Daoy (cell line): ENCODE measurements at places on chromosomes 3 and 15. TPM values are rescaled to one million over a fixed set of nuclear protein-coding genes. Genes with fewer than 3 reads are reported as not detected.

TERB2 gene
- total RNA-seq: not detected in 2 replicates

CCR9 gene
- not detected in 2 replicates for total RNA-seq

GUCA1C gene
- total RNA-seq: not detected in 2 replicates

AGTR1 gene
- not detected in 2 replicates for total RNA-seq

SYNPR gene
- not detected in 2 replicates for total RNA-seq

GRCh38 chr3:189569473-189569872 lies 61.7 kb upstream of the TP63 start:
- DNase-seq: no peak

DNA sequence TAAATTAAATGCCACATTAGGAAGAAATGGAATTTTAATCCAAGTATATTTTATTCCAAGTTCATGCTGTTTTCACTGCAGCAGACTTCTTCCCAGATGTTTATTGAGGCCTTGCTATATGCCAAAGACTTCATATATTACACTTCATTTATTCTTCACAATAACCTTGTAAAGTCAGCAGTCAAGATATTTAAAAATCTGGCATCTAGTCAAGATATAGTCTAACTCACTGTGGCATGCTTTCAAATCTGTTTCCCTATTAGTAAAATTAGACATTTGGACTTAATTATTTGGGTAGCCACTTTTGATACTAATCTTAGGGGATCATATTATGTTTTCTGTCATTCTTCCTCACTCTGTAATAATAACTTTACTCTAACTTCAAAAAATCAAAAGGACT lies 81.5 kb upstream of the VGLL3 start:
- no peak for DNase-seq

DNA sequence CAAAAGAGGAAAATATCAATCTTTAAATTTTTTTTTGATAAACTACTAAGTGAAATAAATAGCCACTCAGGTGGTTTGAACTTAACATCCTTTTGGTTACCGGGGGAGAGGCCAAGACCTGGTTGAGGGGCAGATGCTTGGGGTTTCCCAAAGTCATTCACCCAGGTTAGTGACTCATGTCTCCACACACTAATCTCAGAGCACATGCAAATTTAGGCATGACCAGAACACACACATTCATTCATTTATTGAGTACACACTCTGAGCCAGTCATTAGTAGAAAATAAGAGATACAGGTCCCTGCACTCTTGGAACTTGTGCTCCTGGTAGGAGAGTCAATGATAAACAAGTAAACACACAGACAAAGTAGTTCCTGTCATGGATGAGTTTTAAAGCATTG lies 7.3 kb downstream of the ILDR1 start:
- no peak for DNase-seq

DNA sequence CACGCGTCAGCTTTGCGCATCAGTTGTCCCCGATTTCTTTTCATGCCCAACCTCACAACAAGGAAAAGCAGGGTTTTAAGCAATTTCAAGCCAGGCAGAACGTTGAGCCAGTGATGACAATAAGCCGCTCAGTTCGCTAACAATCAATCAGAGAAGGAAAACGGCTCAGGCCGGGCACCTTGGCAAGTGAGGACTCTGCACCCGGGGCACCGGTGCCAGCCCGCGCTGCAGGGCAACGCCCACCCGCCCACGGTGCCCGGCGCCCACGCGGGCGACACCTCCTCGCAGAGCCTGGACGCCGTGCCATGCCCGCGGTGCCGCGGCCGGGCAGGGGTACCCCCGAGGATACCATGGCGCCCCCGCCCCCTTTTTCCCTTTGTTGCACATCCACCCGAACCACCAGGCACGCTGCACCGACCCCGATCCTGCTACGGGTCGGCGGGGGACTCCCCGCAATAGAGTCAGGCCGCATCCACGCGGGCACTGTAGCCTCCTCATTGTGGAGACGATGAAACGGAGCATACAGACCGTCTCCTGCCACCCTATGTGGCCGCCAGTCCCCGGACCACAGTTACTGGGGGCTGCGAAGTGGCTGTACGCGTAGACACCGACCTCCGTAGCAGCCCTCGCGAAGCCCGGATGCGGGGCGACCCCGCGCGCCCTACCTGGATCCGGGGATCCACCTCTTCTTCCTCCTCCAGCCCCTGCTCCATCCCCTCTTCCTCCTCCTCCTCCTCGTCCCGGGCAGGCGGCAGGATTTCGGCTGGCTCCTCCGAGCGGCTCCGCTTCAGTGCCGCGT lies 581 bp downstream of the SH3BP5 start:
- DNase-seq: peak; percentile 16

DNA sequence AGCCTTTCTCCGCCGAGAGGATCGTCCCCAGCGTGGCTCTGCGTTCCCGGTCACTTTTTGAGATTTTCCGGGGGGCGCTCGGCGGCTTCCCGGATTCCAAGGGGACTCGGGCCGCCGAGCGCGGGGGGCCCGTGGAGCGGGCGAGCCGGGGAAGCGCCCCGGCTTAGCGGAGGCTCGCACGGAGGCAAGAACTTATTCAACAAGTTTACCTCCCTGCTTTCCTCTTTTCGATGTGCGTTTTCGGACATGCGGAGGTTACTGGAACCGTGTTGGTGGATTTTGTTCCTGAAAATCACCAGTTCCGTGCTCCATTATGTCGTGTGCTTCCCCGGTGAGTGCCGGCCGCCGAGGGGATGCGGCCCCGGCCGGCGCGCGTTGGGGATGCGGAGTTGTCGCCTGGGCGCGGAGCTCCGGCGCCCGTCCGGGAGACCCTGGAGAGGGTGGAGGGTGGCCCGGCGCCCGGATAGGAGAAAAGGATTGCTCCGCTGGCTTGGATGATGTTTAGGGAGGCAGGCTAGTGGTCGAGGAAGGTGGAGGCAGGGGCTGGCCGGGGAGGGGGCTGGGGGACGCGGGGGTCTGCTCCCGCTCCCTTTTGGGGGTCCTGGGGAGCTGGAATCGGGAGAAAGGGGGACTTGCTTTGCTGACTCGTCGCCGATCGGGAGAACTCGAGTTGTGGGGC lies 810 bp downstream of the PTPRG start:
- peak; percentile 27 for DNase-seq

DNA sequence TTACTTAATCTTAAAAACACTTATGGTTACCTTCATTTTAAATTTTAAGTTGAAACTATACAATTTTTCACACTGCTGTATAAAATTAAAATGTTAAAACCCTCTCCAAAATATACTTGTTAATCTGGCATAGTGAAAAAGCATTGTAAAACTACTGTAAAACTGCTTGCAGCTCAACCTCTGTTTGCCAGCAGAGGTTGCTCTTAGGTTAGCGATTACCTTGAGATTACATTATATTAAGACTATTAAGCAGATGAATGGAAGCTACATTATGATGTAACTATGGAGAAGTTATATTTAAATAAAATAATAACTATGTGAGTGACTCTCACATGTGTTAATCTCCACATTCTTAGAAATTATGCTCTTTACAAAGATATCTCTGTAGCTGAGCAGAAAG lies 143.6 kb upstream of the SLITRK3 start:
- DNase-seq: no peak

GRCh38 chr3:80767604-80768003 lies 993.8 kb downstream of the GBE1 start:
- no peak for DNase-seq

- no peak for DNase-seq
Measured at GRCh38 chr3:197748597-197749314, 927 bp upstream of the FYTTD1 start.

- DNase-seq: peak; percentile 6
Measured at GRCh38 chr15:55389264-55389607, 18.9 kb downstream of the CCPG1 start.

GRCh38 chr15:51765751-51766150 lies 14.4 kb downstream of the TMOD2 start:
- DNase-seq: no peak

DNA sequence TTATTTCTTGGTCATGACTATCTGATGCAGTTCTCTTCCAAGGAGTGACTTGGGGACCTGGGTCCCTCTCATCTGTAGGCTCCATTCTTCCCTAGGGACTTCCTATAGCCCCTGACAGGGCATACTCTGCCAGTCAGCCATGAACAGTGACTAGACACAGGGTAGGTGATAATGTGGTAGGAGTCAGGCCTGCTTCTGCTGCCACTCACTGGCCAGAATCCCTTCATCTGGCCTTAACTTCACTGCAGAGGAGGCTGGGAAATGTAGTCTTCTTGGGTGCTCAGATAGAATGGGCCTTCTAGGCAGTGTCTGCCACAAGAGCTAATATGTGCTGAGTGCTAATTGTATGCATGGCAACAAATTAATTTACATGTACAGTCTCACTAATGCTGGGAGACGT lies 84.5 kb downstream of the CACNA2D3 start:
- no peak for DNase-seq
